Activated CD4-positive, alpha-beta memory T cell treated with anti-CD3 and anti-CD28 coated beads, Interleukin-2, amount 10 ng/mL, durations not matched to agents 7 days and 5 days (primary cell): ENCODE measurements at places on chromosomes 1 and 21. TPM values are rescaled to one million over a fixed set of nuclear protein-coding genes. Genes with fewer than 3 reads are reported as not detected.

GRCh38 chr1:208111646-208112190 lies 132.5 kb downstream of the PLXNA2 start:
- DNase-seq = no peak
- H3K36me3 ChIP-seq = no peaks in the 10 kb centered on the region
- H3K4me3 ChIP-seq = no peak overlapping the region
- peaks cover 7% of the 10 kb centered on the region for H3K27me3 ChIP-seq
- no peak overlapping the region for H3K27ac ChIP-seq

DNA sequence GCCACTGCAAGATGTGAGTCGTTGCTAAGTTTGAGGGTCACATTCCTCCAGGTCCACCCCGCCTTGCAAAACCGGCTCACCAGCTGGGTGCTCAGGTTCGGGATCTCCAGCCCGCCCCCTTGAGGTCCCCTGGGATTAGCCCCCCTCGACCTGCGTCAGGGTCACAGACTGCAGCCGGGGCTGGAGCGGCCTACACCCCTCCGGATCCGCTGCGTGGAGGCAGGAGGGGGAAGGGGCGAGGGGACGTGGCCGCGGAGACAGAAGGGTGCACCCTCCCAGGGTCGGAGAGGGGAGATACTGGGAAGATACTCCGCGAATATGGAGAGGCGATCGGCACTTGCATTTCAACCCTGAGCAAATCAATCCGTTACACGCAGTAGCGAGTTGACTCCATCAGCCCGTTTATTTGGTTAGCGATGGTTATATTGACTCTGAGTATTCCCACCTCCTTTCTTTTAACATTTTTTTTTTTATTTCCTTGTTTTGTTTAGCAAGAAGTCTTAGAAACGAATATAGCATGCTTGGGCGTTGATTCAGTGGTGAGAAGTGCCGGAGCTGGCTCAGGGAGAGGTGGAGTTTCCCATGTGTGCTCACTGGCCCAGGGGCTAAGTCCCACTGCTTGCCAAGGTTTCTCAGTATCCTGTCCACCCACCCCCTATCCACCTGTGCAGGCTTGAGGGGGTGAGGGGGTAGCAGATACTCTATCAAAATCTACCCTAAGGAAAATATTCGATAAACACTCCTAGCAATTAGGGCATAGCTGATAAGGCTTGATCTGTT lies 997 bp downstream of the IFNAR2 start:
- H3K27ac ChIP-seq = peak overlapping the region; percentile 92
- DNase-seq = no peak
- H3K4me3 ChIP-seq = peak overlapping the region; percentile 82
- H3K4me1 ChIP-seq = peaks cover 42% of the 10 kb centered on the region
- no peaks in the 10 kb centered on the region for H3K27me3 ChIP-seq

GRCh38 chr1:234926264-234926558 lies 202.4 kb downstream of the TOMM20 start:
- DNase-seq = no peak
- peaks cover 40% of the 10 kb centered on the region for H3K4me1 ChIP-seq
- H3K4me3 ChIP-seq = peak overlapping the region; percentile 53
- H3K27ac ChIP-seq = peak overlapping the region; percentile 87
- H3K36me3 ChIP-seq = no peaks in the 10 kb centered on the region

GRCh38 chr1:233721004-233721595 lies 107.2 kb downstream of the KCNK1 start:
- H3K4me1 ChIP-seq = peaks cover 2% of the 10 kb centered on the region
- peaks cover 6% of the 10 kb centered on the region for H3K27me3 ChIP-seq
- DNase-seq = no peak
- no peak overlapping the region for H3K27ac ChIP-seq

DNA sequence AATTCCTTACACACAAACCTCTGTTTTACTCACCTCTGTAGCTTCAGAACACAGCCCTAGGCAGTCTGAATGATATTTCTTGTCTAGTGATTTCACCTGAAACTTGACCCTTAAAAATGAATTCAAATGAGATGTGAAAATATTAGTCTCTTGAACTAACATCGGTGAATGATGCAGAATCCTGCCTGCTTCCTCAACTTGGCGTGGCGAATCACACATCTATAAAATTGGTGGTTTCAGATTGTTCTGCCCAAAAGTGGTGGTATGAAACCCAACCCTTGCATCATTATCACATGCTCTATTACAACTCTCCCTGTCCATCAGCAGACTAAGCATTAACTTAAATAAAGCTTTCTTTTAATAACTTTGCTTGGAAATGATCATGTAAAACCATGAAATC lies 26.9 kb upstream of the C1orf21 start:
- H3K4me3 ChIP-seq = no peak overlapping the region
- peaks cover 15% of the 10 kb centered on the region for H3K27me3 ChIP-seq
- no peak overlapping the region for H3K27ac ChIP-seq
- no peaks in the 10 kb centered on the region for H3K36me3 ChIP-seq
- DNase-seq = no peak

DNA sequence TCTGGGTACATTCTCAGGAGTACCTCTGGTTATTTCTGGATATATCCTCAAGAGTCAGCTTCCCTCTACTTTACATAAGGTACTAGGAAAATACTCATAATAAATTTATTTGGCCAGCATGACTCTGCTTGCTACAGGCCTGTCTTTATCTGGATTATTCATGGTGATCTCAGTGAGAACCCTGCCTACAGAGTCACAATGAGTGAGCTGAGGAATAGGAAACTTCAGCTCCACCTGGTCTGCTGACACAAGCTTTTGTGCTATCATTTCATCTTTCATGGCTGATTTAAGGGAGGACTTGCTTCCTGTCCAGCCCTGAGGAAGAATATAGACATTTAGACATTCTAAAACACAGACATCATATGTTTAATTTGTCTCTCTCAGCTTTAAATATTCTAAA lies 19.5 kb upstream of the SUCO start:
- H3K36me3 ChIP-seq = no peaks in the 10 kb centered on the region
- no peak for DNase-seq
- H3K4me3 ChIP-seq = no peak overlapping the region
- no peak overlapping the region for H3K27ac ChIP-seq
- H3K27me3 ChIP-seq = peaks cover 5% of the 10 kb centered on the region
- no peaks in the 10 kb centered on the region for H3K4me1 ChIP-seq

DNA sequence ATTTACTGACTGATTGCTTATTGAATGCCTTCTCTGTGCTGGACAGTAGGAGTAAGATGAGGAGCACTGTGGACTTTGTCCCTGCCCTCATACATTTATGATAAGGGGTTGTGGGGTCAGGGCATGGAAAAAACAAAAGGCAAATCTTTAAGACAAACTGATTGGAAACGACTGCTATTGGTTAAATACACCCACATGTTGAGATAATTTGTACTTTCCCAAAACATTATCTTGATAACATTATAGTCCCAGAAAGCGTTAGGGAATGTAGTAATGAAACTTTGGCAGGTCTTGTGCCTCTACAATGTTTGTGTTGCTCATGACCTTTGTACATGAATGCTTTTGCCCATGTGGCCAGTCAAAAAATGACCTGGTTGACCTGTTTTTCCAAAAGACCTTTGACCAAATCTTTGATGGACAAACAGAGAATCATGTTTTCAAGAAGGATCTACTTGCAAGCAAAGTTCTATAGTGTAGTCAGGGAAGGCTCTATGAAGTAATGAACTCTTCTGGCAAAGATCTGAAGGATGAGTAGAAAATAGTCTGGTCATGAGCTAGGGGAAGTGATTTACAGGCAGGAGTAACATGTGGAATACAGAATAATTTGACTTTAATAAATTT lies 50.9 kb downstream of the LEPR start:
- no peaks in the 10 kb centered on the region for H3K4me1 ChIP-seq
- no peaks in the 10 kb centered on the region for H3K27me3 ChIP-seq
- no peak overlapping the region for H3K27ac ChIP-seq
- no peak overlapping the region for H3K4me3 ChIP-seq
- DNase-seq = no peak

DNA sequence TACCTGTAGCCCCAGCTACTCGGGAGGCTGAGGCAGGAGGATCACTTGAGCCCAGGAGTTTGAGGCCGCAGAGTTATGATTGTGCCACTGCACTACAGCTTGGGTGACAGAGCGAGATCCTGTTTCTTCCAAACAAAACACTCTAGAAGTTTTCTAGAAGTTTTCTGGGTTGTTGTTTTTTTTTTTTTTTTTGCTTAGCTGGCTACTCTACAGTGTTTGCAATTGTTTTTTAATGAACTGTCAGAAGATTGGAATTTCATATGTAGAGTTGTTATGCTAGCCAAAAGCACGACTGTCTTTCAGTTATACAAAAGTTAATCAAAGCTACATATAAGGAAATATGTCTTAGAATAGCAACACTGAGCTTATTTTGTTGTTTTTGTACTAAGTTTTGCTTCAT lies 30.9 kb upstream of the NEXN start:
- H3K36me3 ChIP-seq = peaks cover 45% of the 10 kb centered on the region
- no peaks in the 10 kb centered on the region for H3K27me3 ChIP-seq
- no peak overlapping the region for H3K27ac ChIP-seq
- no peak for DNase-seq
- no peak overlapping the region for H3K4me3 ChIP-seq

- no peak overlapping the region for H3K27ac ChIP-seq
- H3K36me3 ChIP-seq = no peaks in the 10 kb centered on the region
- H3K27me3 ChIP-seq = peaks cover 13% of the 10 kb centered on the region
- H3K4me3 ChIP-seq = no peak overlapping the region
- no peak for DNase-seq
These were observed 10.6 kb upstream of the F3 start for GRCh38 chr1:94552071-94552586.

Gene CNIH3
- 1.9 TPM for total RNA-seq

Gene CFAP74
- not detected for total RNA-seq

Gene RYR2
- total RNA-seq = 0.08 TPM

Gene SDHB
- 91.3 TPM for total RNA-seq

Gene GNG12
- 0.05 TPM for total RNA-seq

Gene NRDC
- total RNA-seq = 162 TPM
